ENCODE measurements at places on chromosomes 2 and 18.

DNA sequence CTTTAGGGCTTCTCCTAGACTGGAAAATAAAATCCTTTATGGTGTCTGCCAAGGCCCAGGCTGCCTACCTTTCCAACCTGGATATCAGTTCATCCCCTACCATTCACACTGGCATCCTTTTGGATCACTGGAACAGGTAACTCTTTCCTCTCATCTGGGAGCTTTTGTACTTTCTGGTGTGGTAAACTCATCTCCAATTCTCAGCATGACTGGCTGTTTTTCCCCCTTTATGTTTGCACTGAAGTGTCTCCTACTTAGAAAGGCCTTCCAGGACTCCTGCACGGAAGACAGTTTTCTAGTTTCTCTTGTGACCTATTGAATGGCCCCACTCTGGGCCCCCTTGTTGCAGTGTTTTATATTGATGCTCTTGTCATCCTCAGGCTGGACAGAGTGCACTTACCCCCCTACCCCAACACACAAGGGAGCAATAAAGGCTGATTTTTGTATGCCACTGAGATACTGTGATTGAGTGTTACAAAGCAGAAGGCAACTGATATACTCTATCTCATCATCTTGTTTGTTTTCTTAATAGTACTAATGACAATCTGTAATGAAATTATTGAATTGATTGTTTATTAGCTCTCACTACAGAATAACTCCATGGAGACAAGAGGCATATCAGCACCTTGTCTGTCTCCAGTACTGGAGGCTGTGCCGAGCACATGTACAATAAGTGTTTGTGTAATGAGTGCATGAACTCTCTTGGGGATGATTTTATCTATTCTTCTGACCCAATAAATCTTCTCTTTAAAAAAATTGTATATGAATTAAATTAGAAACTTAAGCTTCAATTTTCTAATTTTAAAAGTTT lies 129.9 kb downstream of the PIEZO2 start:
- DNase-seq: no peak

GRCh38 chr18:57649556-57650500 lies 28.2 kb upstream of the NARS1 start:
- DNase-seq: peak; percentile 93

DNA sequence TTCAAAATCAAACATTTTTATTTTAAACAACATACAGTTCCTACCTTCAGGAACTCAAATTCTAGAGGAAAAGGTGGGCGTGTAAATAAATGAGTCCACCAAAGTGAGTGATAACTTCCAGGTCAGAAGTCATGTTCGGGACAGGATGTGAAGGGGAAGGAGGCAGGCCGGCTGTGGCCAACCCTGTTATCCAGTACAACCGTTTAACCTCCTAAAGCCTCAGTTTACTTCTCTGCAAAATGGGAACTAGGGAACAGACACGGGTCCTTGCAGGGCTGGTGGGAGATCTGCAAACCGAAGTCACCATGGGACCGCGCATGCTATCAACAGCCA lies 373 bp downstream of the EIPR1 start:
- DNase-seq: peak; percentile 63

DNA sequence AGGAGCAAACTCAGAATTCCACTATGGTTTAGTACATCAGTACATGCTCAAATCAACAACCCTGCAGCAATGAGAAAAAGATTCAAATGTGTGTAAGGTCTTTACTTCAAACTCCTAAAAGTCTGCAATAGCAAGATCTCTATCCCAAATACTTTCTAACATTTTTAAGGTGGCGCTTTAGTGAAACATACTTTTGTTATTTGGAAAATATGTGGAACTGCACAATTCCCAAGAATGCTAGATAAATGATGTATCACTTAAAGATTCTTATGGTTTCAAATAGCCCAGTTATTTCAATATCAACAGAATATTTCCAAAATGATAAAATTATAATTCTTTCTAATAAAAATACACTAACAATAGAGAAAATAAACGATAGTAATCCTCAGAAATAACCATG lies 227.6 kb upstream of the SMAD7 start:
- DNase-seq: no peak

- DNase-seq: peak; percentile 18
These were observed 34.2 kb upstream of the CTDP1 start for GRCh38 chr18:79645291-79645983.

- DNase-seq: peak; percentile 45
These were observed 34.5 kb downstream of the INSIG2 start for GRCh38 chr2:118122594-118123281.

DNA sequence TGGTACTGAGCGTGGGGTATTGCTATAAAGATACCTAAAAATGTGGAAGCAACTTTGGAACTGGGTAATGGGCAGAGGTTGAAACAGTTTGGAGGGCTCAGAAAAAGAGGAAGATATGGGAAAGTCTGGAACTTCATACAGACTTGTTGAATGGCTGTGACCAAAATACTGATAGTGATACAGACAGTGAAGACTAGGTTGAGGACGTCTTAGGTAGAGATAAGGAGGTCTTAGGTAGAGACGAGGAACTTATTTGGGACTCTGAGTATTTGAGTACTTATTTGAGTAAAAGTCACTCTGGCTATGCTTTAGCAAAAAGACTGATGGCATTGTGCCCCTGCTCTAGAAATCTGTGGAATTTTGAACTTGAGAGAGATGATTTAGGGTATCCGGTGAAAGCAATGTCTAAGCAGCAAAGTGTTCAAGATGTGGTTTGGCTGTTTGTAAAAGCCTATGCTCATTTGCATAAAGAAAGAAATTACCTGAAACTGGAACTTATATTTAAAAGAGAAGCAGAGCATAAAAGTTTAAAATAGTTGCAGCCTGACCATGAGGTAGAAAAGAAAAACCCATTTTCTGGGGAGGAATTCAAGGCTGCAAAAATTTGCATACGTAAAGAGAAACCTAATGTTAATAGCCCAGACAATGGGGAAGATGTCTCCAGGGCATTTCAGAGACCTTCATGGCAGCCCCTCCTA lies 219.6 kb downstream of the PDE1A start:
- DNase-seq: no peak

- DNase-seq: peak; percentile 75
These were observed 13.6 kb downstream of the DHRS9 start for GRCh38 chr2:169082995-169083394.

DNA sequence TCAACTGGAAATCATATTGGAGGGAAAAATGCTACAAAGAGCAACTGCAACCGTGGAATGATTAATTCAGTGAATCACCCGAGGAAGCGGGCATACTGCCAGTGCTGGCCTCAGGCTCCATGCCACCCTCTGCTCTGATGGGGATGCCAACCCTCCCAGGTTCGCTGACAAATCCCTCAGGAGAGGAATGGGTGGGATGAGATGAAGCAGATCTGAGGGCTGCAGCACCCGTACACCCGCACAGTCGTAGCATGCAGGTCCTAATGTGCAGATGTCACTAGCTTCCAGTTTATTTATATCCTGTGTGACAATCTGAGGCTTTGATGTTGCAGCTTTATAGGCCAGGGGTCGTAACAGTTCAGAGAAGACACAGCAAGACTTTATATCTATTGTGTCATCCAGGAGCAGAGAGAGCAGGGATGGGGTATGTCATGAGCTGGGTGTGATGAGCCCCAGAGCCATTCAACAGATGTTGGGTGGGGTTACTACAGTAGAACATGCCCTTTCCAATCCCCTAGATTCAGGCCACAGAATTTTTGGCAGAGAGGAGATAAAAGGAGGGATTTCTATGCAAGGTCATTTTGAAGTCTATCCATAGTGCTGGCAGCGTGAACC lies 44.6 kb downstream of the DPP4 start:
- DNase-seq: no peak

- DNase-seq: peak; percentile 88
These were observed 2.9 kb downstream of the C1QL2 start for GRCh38 chr2:119155633-119156032.

DNA sequence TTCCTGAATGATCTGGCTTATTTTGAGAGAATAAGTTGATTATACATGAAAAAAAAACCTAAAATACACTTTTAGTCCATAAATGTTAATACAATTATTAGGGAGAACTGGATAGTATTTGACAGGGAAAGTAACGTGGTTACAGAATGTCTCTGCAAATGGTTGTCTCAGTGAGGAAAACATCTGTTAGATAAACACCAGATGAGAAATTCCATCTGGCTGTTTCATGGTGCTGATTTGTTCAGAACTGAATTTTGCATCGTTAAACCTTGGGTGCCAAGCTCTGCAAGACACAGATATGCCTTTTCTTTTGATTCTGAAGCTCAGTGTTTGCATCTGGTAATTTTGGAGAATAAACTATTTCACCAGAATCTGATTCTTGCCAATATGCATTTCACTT lies 90.4 kb downstream of the SCN3A start:
- no peak for DNase-seq

DNA sequence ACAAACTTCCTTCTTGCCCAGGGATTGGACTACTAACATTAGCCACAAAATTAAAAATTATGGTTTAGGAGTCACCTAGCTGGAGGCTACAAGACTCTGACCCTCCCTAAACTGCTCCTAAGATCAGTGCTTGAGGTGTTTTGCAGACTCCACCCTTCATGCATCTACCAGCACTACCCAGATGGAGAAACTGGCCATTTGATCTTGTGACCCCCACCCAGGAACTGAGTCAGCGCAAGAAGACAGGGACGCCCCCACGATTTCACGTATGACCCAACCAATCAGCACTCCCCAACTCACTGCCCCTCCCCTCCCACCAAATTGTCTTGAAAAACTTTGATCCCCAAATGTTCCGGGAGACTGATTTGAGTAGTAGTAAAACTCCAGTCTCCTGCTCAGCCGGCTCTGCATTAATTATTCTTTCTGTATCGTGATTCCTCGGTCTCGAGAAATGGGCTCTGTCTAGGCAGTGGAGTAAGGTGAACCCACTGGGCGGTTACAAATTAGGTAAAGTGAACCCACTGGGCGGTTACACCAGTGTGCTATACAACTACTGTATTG lies 40.1 kb upstream of the CCDC88A start:
- no peak for DNase-seq

- DNase-seq: no peak
These were observed 171.5 kb downstream of the KCNS3 start for GRCh38 chr2:18050001-18050400.

GRCh38 chr2:19536136-19536535 lies 177.7 kb upstream of the OSR1 start:
- DNase-seq: no peak

DNA sequence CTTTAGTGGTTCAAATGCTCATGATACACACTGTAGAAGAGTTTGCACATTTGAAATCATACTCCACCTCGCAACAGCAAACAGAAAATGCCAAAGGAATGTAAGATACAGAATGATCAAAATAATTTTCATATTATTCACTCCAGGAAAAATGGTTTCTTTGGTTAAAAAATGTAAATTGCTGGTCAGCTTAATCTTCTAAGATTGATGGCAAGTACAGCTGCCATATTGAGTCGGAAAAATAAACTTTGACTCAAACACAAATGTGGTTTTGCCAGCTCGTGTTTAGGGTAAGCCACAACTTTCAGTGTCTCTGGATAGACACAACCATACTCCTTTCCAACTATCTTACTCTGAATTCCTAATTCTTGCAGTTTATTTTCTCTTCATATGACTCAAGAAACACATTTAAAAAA lies 154.9 kb upstream of the SMIM21 start:
- no peak for DNase-seq

GRCh38 chr2:13884291-13884976 lies 748.1 kb upstream of the LRATD1 start:
- DNase-seq: no peak

All from suppressor macrophage treated with lipopolysaccharide for 1 hour (primary cell).